SJCRH30 (cell line): ENCODE measurements at places on chromosomes 7 and 10. TPM values are rescaled to one million over a fixed set of nuclear protein-coding genes. Genes with fewer than 3 reads are reported as not detected.

The FKBP6 gene
- not detected in 2 replicates for total RNA-seq

GRCh38 chr7:123643495-123644441 lies 11.9 kb upstream of the LMOD2 start:
- H3K4me3 ChIP-seq, result peak overlapping the region; percentile 49
- no peaks in the 10 kb centered on the region for H3K27me3 ChIP-seq
- DNase-seq, result no peak

DNA sequence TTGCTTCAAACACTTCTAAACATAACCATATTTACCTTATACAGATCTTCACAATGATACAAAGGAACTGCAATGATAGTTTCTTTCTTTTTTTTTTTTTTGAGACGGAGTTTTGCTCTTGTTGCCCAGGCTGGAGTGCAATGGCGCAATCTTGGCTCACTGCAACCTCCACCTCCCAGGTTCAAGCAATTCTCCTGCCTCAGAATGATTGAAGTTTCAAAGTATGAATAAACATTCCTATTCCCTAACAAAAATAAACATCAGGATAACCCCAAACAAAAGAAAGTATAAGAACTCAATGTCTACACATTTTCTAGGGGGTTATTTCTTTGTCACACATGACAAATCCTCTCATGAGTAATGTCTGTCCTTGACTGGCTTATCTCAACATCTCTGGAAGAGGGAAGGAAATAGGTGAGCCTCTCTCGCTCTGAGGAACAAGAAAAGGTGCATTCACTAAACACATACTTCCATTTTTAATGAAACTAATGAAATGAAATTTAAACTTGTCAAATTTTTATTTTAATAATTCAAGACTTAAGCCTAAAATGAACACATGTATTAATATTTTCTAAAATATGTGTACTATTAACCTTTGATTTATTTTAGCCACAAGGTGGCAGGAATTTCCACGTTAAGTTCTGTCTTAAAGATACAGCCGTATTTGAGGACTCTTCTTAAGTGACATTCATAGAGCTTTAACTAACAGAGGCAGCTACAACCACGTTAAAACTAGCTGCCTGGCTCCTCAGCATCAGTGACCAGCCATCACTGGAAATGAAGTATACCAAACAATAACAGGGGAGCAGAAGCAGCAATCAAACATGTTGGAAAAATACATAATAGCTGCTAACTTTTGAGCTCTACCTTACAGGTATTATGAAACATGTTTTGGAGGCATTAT lies 58.3 kb downstream of the MALSU1 start:
- H3K27ac ChIP-seq, result no peak overlapping the region
- no peaks in the 10 kb centered on the region for H3K27me3 ChIP-seq
- H3K4me1 ChIP-seq, result no peaks in the 10 kb centered on the region
- H3K4me3 ChIP-seq, result no peak overlapping the region

The LEP gene
- total RNA-seq, result not detected in 2 replicates

The AHCYL2 gene
- total RNA-seq, result 10.2 and 10.9 TPM in 2 replicates

DNA sequence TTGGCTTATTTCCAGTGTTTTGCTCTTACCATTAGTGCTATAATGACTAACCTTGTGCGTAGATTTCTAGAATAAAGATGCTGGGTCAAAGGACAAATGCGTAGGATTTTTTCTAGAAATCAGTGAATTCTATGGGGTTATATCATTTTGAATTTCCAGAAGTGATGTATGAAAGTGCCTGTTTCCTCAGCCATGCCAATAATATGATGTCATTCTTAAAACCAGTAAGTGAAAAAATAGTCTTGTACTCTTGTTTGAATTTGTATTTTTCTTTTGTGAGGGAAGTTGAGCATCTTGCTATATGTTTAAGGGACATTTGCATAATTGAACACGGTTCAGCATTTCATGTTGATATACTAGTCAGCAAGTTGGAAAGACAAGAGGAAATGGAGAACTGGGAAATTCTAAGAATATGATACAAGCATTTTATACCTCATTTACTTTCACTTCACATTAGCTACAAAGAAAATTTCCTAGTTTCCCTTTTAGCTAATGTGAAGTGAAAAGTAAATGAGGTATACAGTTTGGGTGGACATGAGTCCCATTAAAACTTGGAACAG lies 3.8 kb upstream of the DNAH11 start:
- no peak overlapping the region for H3K27ac ChIP-seq
- peaks cover 23% of the 10 kb centered on the region for H3K27me3 ChIP-seq
- H3K4me3 ChIP-seq, result no peak overlapping the region

The SPDYE8 gene
- not detected in 2 replicates for total RNA-seq

GRCh38 chr7:116236020-116236630 lies 25.8 kb downstream of the TES start:
- H3K4me1 ChIP-seq, result no peaks in the 10 kb centered on the region
- no peak overlapping the region for H3K27ac ChIP-seq
- no peaks in the 10 kb centered on the region for H3K36me3 ChIP-seq
- no peaks in the 10 kb centered on the region for H3K27me3 ChIP-seq

The CPVL gene
- 7.1 and 8.3 TPM in 2 replicates for total RNA-seq

The OR2A5 gene
- total RNA-seq, result not detected in 2 replicates
